ENCODE measurements at places on chromosomes 5 and 9.

- no peak for DNase-seq
Measured at GRCh38 chr9:127076860-127077643, 45.4 kb downstream of the ANGPTL2 start.

DNA sequence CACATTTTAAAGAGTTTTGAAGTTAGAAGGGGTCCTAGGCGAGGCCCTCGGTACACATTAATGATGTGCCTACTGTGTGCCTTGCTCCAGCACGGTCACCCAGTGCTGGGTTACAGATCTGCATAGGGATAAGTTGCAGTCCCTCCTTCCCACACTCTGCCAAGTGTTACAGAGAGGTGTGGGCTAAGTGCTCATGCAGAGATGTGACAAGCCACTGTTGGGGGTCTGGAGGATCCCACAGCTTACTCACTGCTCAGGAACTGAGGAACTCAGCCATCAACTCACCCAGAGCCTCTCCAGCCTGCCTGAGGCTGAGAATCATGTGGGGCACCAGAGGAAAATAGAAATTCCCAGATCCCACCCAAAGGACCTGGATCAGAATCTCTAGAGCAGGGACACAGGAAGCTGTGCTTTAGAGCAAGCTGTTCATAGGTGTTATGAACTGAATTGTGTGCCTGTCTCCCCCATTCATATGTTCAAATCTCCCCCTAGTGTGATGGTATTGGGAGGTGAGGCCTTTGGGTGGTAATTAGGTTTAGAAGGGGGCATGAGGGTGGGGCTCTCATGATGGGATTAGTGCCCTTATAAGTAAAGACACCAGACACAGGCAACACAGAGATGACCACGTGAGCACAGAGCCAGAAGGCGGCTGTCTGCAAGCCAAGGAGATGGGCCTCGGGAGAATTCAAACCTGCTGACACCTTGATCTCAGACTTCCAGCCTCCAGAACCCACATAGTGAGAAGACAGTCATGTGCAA, 164.1 kb downstream of the HSD17B3 start:
- DNase-seq: no peak

GRCh38 chr5:141369994-141370848, at the start of gene PCDHGB3:
PCDHGB3 (plus strand) TSS chr5:141370242; CDS start chr5:141370395, 153 bp downstream.
- no peak for DNase-seq

- DNase-seq: no peak
Measured at GRCh38 chr5:179292202-179292601, 53.1 kb downstream of the ADAMTS2 start.

GRCh38 chr5:156698323-156698722, 151.8 kb upstream of the PPP1R2B start:
- no peak for DNase-seq

- DNase-seq: no peak
Measured at GRCh38 chr9:121529237-121529987, 29.8 kb upstream of the GGTA1 start.

DNA sequence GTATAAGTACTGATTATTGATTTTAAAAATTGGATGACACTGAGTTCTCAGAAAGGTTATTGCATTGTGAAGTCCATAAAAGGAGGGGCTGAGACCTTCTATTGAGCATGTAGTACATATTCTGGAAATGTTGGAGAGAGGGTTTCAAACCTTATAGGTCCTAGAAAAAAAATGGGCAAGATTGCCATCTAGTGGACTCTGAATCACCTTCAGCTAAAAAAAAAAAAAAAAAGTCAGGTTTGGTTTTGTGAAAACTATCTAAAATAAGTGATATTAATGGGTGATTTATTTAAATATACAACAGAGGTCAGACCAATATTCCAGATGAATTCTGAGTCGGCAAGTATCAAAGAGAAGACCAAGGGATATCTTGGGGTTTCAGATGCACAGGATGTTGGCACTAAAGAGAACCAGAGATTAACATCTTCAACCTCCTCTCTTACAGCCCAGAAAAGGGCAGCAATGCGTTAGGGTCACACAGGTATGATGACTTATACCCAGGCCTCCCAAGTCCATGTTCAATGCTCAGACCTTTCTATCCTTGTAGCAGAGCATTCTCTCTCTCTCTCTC, 109.8 kb upstream of the NMUR2 start:
- no peak for DNase-seq

DNA sequence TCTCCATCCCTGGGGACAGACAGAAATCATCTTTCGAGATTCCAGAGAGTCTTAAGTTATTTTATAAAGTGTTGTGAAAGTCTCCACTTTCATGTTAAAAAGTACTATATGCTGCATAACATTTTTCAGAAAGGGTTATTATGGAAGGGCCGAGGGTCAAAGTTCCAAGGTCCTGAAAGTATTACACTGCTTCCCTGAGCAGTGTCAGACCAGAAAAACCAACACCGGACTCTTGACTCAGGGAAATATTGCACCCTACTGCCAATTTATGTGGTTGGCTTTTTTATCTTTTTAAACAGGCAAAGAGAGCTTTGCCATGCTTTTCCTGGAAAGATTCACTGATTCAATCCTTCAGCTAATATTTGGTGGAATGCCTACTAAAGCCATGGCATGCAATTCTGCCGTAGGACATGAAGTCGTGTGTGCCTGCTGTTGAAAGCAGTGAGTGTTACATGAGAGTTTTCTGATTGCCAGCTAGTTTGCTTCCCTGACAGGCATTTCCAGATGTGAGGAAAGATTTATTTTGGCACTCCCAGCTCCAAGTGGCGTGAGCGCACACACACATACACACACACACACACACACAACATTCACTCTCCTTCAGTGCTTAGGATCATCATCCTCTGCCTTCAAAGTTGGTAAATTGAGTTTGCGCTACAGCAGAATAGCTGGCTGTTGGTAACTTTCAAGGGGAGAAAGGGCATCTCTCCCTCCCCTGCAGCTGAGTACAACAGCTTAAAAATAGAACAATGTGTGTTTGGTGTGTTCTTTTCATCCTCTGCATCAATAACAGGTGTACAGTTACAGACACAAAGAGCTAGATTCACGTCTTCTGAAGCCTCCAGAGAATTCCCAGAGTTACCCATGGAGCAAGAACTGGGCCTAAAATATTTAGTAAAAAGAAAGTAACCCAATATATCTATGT, 45.6 kb downstream of the SLC1A3 start:
- DNase-seq: no peak

DNA sequence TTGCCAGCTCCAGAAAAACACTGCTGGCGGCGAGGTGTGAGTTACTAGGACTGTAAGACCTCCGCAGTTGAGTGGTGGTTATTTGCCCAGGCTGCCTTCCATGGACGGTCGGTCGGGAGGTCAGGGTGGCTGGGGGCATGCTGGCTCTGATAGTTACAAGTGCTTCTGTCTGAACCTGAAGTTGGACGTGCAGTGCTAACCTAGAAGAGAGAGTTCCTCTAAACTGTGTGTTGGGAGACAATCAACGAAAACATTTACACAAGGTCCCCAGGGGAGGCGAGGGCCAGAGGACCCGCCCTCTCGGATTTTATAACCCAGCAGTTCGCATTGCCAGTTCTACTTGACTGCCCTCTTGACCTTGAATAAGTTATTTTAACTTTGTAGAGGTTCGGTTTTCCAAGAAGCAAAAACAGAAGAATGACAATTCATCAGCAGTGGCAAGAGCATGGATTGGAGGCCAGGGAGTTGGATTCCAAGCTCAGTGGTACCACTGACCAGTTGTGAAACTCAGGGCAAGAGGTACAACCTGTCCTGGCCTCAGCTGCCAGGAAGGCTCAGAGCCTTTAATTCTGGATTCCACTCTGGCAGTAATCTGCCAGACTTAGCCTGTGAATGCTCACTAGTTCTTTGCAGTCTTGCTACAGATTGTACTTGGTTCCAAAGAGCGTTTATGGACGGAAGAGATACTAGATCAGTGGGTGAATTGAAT, 28.7 kb upstream of the PDE8B start:
- no peak for DNase-seq

DNA sequence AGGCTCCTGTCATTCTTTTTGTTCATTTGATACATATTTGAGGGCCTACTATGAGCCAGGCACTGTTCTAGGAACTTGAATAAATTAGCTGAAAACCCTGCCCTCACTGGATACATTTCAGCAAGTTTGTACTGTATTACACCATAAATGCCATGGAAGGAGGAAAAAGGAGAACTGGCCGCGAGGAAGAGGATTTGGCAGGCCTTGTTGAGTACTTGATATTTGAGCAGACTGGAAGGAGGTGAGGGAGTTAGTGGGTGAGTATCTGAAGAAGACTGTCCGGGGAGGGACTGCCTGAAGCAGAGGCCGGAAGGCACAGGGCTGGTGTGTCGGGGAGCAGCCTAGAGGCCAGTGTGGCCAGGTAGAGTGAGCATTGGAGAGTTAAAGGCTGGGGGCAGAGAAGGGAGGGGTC, 4.5 kb downstream of the SNX30 start:
- no peak for DNase-seq

DNA sequence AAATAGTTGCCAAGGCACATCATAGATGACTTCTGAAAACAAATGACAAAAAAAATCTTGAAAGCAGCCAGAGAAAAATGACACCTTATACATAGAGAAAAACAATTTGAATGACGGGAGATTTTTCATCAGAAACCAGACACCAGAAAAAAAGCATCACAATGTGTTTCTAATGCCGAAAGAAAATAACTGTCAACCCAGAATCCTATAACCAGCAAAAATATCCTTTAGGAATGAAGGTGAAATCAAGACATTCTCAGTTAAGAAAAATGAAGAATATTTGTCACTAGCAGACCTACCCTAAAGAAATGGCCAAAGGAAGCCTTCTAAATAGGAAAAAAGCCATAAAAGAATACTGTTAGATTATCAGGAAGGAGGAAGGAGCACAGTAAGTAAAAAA, 54.0 kb downstream of the SPTLC1 start:
- DNase-seq: no peak

GRCh38 chr5:173291722-173292658, 36.2 kb downstream of the STC2 start:
- DNase-seq: no peak

DNA sequence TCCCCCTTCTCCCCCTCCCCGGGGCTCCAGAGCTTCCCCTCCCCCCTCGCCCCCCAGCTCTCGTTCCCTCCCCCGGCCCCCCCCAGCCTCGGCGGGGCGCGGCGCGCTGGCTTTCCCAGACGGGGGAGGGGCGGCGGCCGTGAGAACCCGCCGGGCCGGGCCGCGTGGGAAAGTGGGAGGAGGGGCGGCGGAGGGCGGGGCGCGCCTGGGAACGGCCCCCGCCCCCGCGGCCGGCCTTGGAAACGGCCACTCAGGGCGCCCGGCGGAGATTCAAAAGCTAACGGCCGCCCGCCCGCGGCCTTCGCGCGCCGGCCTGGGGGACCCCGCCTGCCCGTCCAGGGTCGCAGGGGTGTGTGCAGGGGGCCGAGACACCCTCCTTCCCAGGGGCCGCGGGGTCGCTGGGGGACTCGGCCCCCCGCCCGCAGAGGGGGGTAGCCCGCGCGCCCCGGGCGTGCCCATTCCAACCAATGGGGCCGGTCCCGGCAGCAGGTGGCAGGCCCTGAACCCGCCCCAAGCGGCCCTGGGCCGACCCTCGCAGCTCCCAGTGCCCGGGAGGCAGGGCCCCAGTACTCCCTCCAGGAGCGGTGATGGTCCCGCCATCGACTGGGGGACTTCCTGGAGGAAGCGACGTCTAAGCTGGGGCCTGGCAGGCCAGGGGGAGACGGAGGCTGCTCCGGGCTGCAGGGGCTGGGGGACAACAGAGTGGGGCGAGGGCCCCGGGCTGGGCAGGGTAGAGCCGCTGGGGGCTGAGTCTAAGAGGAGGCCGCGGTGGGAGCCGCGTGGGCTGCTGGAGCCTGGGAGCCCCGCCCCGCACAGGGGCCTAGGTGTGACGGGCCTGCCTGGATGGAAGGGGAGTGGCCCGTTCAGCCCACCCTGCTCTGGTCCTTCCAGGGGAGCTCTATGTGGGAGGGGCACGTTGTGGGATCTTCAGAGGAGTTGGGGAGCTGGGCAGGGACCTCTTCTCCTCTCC, 14.2 kb upstream of the NRARP start:
- no peak for DNase-seq

- DNase-seq: no peak
Measured at GRCh38 chr5:138467711-138468132, 2.4 kb downstream of the EGR1 start.

- DNase-seq: no peak
Measured at GRCh38 chr5:146852089-146852488, 26.5 kb downstream of the PPP2R2B start.

- DNase-seq: no peak
Measured at GRCh38 chr5:122054266-122054665, 23.8 kb downstream of the LOX start.

DNA sequence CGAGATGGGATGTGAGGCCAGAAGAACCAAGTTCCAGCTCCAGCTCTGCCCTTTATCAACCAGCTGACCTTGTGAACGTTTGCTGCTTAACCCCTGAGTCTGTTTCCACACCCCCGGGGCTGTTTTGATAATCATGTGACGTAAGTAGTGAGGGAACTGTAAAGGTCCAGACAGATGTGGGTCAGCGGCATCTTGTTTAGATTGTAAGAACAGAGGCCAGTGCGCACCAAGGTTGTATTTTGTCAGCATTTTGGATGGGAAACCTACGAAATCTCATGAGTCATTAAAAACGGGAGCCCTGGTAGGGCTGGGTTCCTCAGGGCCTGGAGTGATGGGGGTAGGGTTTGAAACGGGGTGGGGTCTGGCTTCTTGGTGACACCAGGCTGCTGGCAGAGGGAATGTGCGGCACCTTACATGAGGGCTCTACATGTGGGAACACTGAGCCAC, 13.8 kb upstream of the COL15A1 start:
- no peak for DNase-seq

DNA sequence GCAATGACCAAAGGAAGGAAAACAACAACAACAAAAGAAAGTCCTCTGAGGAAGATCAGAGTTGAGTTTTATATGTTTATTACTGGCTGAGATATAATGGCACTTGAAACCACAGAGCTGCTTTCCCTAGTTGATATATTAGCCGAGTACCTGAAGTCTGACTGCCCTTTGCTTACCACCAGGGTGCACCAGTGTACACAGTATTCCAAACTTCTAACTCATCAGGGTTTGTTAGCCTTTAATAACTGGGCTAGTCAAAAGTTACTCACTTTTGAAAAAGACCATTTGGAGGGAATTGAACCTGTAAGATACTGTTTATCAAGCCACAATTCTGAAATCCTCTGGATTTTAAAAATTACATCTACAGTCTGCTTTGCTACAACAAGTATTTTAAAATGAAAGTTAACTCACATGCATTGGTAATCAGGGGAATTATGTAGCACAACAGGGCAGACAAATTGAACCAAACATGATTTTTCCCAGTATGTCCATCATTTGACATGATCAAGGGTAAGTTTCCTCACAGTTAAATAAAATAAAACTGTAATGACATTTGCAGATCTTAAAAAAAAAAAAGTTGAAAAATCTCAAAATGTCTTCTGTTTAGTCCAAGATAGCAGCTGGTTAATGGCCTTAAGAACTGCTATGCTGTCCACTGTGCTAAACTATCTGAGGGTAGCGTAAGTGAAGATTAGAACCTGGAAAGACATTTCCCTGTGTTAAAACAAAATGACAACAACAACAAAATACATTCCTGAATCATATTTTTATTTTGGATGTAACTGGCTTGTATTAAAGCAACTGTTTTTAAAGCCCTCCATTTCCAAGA, 57.3 kb upstream of the C6 start:
- DNase-seq: no peak

GRCh38 chr5:56641635-56642260, 173.6 kb upstream of the MAP3K1 start:
- DNase-seq: no peak
